Right hindlimb (tissue), 1 donor: ENCODE measurements at places on chromosomes 13 and 19.
A peak's percentile ranks its signal among the peaks of the same experiment; 100 is the strongest.

- DNase-seq: no peak
These were observed 7.7 kb upstream of the ZNF611 start for GRCh38 chr19:52742516-52742915.

DNA sequence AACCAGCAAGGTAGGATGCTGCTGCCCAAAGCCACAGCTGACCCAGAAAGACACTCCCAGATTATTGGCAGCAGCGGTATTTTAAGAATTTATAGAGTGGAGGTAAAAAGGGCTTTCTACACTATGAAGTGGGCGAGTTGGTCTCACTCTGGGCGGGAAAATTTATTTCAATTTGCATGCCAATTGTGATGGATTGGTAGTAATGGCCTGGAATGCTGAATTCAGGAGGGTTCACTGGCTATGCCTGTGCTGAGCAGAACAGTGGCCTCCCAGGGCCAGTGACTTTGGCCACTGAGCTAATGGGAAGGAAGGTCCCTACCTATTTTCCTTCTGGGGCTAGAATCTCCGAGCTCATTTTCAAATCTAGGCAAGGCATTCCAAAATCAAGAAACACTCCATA, 243.5 kb downstream of the TSHZ3 start:
- no peak for DNase-seq

DNA sequence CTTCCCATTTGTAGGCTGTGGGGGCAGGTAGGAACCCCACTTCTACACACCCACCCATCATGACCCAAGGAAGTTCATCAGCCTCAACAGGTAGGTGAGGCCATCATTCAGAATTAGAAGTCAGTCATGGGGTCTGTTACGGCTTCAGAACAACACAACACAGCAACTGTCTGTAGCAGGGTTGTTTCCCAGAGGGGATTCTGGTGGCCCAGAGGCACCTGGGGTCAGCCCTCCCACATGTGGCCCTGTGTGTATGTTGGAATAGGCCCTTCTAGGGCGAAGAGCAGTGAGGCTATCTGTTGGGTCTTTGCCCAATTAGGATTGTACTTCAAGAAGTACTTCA, 3.4 kb downstream of the IGFLR1 start:
- DNase-seq: no peak

- DNase-seq: no peak
These were observed 600.6 kb downstream of the UQCRFS1 start for GRCh38 chr19:28612275-28612769.

DNA sequence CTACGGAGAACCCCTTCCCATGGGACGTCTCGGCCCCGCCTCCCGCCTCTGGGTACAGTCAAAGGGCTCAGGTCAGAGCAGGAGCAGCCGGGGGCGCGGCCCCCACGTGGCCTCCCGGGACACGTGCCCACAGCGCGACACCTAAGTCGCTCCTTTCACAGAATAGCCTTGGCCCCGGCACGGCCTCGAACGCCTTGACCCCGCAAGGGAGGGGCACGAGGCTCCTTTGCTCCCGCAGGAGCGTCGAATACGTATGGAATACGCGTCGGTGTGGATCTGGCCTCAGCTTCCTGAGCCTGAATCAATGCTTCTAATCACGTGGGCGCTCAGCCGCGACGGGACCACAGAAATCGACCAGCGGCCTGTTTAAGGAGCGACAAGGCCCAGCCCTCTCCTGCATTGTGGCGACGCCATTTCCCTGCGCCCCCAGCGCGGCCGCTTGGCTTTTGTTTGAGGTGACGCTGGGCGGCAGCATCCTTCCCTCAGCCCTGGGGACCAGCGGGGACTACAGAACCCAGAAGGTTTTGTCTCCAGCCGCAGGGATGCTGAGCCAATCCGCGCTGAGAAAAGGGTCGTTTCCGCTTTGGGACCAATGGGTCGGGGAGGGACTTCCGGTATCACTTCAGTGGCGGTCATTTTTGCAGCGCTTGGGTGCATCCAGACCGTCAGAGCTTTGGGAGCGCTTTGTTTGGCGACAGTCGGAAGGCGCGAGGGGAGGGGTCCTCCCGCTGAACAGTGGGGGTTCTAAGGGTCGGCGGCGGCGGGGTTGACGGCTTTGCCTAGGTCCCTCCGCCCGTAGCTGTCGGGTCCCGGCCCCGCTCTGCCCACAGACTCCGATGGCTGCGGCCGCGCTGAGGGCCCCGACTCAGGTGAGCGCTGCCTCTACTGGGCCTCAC, at the start of gene ZIK1:
Gene ZIK1 (plus strand): TSS at position 625 of the 896 bp plus-strand sequence. CDS start 212 bp downstream, at position 837.
- DNase-seq: peak; percentile 95

DNA sequence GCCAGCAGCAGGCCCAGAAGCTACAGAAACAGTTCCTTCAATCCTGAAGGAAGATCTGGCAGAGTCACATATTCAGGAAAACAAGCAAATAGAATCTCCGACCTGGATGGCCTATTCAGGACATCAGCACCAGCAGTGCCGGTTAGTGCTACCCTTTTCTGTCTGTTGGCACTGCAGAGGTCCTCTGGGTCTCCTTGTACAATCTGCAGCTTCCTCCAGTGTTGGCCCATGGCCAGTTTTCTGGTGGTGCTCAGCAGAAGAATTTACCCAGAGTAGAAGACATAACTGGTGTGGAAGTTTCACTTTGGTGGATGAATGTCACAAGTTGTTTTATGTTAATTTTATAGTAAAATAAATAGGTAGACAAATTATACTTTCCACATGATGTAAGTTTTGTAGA, 498.1 kb downstream of the COG6 start:
- DNase-seq: no peak

- DNase-seq: no peak
These were observed 77.2 kb upstream of the ANKRD10 start for GRCh38 chr13:110991991-110992508.

GRCh38 chr13:52359534-52359933, 46.4 kb downstream of the THSD1 start:
- DNase-seq: peak; percentile 81

DNA sequence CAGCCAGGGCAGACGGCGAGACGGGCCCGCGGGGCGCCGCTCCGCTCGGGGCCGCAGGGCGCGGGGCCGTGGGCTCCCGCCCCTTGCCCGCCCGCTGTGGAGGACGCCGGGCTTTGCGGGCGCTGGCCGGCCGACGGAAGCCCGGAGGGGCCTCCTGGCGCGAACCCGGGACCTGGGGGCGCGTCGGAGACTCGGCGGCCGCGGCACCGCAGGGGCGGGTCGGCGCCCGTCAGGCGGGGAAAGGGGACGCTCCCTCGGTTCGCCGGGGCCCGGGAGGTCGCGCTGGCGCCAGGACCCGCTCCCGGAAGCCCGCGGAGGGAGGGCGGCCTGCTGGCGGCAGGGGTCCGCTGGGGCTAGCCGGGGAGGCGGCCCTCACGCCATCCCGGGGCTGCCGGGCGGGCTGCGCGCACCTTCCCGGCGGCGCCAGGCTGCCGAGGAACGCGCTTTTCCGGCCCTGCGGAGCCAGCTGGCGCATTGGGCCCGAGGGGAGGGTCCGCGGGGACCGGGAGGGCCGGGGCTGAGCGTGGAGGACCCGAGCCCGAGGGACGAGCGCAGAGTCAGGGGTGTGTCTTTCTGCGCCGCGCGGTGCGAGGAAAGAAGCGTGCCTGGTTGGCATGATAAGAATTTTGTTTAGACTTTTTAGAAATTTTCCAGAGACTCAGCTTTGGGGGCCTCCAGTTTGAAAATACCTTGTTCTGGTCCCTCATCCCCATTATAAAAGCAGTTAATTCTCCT, 511 bp downstream of the GARRE1 start:
- DNase-seq: no peak

GRCh38 chr13:39612023-39612637, 9.1 kb upstream of the LHFPL6 start:
- DNase-seq: peak; percentile 46

DNA sequence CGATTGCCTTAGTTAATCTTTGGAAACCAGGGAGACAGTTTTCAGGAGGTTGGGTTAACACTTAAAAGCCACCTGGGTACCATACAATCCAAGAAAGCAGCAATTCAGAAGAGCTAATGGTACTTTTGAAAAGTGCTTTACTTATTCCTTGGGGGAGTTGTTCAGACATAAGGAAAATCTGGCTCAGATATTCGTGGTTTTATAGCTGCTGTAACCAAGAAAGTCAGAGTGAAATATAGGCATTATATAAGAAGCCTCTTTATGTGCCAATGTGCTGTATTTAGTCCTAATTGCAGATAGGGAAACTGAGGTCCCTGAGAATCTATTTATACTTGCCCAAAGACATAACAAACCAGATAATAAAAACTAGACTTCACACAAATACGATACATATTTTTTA, 387.5 kb downstream of the COG6 start:
- no peak for DNase-seq

DNA sequence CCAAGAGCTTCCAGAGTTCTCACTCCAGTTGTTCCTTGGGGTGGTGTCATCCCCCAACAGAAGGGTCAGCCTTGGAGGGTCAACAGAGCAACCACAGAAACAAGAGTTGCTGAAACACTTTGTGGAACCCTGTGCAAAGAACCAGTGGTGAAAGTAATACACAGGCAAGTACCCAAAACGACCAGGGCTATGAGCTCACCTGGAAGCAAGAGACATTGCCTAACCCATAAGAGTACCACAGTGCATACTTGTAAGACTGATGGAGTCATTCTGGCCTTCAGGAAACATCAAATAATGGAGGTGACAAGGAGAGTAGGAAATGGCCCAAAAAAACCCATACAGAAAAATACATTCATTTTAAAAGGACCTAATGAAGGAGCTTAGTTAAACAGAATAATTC, 184.3 kb upstream of the TSC22D1 start:
- DNase-seq: no peak

- DNase-seq: no peak
These were observed 148.9 kb downstream of the USP12 start for GRCh38 chr13:27022571-27023311.

DNA sequence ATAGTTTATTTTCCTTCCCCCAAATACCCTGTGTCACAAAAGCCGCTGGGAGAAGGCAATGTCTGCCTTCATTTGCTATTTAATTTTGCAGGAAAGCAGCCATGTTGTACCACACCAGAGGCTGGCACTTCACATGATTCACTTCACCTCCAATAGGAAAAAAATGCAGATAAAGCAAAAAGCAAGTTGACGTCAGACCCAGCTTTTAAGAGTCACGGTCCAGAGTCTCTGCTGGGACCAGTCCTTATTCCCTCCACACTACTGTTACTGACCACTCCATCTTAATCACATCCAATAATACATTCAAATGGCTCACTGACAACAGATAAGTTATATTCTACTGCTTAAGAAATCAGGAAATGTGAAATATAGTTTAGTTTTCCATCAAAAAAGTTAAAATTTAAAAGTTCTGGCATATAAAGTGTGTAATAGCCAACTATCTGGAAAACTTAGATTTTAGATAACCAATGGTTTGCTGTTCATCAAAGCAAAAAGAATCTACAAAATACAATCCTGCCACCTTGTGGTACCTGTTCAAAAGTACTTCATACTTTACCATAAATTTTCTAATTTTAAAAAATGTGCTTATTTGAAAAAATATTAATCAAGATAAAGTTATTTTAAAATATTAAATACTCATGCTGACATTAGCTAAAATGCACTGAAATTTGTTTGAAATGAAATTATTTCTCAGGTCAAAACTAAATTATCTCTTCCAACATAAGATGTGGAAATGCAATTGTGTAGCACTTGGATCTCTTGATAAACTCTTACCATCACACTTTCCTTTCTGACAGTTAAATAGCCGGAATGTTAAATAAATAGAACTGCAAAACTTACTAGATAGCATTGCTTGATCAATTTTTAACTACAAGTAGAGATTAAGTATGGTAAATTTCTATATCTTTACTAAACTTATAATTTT, 97.3 kb downstream of the SERP2 start:
- no peak for DNase-seq

DNA sequence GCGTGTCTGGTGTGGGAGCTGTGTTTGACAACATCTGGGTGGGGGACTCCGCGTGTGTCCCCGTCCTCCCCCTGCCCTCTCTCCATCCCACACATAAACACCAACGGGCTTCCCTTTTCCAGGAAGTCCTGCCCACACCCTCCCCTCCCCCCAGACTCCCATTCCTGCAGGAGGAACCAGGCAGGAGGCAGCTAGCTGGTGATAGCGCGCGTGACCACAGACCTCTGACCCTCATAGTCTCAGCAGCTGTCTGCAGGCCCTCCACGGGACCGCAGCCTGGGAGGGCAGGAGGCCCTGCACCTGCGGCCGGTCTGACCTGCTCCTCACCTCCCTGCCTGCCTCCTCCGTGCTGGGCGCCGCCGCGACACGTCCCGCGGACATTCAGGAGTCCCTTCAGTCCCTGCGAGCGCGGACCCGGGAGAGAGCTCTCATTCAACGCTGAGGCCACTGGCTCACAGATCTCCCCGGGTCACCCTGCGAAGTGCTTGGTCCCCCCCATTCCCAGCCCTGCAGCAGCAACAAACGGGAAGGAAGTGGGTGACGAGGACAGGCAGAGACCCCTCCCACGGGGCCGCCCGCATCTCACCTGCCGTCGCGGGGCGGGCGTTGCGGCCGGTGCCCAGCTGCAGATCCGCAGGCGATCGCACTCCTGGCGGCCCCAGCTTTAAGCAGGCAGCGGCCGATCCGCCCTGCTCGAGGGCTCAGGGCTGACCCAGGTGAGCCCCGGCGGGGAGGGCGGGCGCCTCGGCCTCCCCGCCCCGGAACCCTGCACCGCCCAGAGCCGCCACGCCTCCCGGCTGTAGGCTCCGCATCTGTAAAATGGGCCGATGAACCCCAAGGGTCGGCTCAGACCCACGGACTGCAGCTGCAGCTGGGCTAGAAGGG, 1.1 kb upstream of the ACP5 start:
- no peak for DNase-seq

GRCh38 chr13:51244637-51245405, 22.6 kb downstream of the FAM124A start:
- DNase-seq: no peak

DNA sequence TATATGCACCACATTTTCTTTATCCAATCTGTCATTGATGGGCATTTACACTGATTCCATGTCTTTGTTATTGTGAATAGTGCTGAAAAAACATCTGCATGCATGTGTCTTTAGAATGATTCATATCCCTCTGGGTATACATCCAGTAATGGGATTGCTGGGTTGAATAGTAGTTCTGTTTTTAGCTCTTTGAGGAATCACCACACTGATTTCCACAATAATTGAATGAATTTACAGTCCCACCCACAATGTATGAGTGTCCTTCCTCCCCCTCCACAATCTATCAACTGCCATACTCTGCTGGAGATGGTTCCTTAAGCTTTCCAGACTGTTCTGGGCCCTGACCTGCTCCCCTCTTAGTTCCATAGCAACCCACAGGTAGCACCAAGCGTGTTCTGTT, 667.0 kb downstream of the LIG4 start:
- DNase-seq: no peak

- no peak for DNase-seq
These were observed 33.8 kb upstream of the SACS start for GRCh38 chr13:23467048-23467931.

- peak; percentile 41 for DNase-seq
These were observed 688 bp downstream of the ZNF225 start for GRCh38 chr19:44113784-44114390.

DNA sequence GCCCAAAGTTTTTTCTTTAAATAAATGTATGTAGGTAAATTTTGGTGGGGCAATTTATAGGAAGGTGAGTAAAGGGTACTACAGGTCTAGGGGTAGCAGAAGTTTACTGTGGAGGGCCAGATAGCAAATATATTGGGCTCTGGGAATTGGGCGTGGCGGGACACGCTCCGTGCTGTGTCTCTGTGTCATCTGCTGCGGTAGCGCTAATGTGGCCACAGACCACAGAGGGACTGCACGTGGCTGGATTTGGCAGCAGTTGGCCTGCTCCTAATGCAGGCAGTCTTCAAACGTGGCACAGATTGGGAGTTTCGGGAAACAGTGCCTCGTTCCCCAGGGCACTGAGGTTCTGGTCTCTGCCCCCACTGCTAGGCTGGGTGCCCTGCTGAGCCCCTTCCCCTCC, 16.6 kb upstream of the MYDGF start:
- no peak for DNase-seq

- no peak for DNase-seq
These were observed 106.2 kb upstream of the KLF5 start for GRCh38 chr13:72952529-72953141.

- DNase-seq: peak; percentile 54
These were observed 752 bp upstream of the HAS1 start for GRCh38 chr19:51724543-51724942.
